ENCODE measurements at places on chromosomes 2 and 18.

GRCh38 chr2:7766088-7766722 is 849.0 kb downstream of the RNF144A start:
- no peak for DNase-seq

GRCh38 chr2:192398236-192398635 is 203.5 kb upstream of the TMEFF2 start:
- DNase-seq: no peak

DNA sequence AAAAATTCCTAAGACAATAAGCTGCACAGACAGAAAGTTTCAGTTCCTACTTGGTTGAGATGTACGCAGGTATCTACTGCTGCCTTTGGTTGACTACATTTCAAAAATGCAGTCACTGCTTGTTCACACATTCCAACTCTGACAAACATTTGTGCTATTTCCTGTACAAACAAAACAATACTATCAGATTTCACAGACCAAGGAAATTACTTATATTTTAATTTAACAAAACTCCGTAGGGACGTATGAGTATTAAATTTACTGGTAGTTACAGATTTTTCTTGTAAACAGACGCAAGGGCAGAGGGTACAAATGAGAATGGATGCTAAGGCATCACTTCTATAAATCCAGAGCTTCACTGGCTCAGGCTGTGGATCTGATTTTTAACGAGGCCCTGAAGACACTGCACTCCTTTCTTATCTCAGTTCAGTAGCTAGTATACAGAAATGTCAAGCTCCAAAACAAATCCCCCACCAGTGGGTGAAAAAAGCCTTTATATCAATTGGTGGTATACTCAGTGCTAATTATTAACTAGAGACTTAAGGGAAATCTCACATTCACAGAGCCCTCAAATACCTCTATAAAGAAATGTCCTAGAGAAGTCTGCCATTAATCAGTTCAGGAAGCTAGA is 31.7 kb upstream of the TTC32 start:
- no peak for DNase-seq

GRCh38 chr2:214542295-214542694 is 131.4 kb downstream of the VWC2L start:
- DNase-seq: no peak

DNA sequence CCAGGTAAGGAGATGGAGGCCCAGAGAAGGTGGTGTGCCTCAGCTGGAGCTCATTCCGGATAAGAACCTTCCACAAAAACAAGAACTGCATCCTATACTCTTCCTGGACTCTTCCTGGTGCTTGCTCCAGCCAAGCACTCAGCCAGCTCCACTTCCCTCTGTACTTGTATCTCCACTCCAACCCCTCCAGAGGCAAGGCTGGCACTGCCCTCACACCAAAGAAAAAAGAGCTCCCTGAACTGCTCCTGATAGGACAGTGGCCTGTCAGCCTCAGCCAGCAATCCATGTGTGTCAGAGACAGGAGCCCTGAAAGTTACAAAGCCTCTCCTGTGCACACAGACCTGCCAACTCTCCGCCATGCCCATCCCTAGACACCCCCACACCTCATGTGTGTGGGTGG is 248.1 kb downstream of the CELF4 start:
- DNase-seq: no peak

DNA sequence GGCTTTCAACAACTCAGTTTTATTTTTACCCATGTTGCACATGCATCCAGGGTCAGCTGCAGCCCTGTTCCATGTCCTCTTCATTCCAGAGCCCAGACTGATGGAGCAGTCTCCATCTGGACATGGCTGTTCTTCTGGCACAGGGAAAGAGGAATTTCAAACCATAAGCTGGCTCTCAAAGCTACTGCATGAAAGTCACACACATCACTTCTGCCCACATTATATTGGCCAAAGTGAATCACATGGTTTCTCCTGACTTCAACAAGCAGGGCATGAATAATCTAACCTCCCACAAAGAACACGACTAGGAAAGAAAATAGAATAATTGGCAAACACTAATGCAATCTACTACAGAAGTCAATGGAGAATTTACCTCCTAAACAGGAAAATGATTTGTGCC is 94.2 kb downstream of the FTCDNL1 start:
- no peak for DNase-seq

DNA sequence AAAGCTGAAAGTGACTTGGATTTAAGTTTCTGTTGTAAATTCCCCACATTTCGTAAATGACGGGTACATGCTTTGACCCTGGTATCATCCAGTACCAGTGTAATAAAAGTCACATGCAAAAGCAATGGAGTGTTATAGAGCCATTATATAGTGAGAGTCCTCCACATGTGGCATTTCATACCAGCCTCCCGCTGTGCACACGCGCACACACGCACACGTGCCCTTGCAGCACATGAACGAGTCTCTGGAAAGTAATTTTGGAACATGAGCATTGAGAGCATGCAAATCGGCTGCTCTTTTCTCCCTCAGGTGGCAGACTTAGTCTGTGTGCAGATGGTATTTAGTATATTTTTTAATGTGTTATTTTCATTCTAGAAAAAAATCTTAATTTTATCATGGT is 198.1 kb downstream of the ZNF407 start:
- DNase-seq: no peak

GRCh38 chr18:50689578-50689977 is 129.7 kb downstream of the MAPK4 start:
- DNase-seq: no peak

DNA sequence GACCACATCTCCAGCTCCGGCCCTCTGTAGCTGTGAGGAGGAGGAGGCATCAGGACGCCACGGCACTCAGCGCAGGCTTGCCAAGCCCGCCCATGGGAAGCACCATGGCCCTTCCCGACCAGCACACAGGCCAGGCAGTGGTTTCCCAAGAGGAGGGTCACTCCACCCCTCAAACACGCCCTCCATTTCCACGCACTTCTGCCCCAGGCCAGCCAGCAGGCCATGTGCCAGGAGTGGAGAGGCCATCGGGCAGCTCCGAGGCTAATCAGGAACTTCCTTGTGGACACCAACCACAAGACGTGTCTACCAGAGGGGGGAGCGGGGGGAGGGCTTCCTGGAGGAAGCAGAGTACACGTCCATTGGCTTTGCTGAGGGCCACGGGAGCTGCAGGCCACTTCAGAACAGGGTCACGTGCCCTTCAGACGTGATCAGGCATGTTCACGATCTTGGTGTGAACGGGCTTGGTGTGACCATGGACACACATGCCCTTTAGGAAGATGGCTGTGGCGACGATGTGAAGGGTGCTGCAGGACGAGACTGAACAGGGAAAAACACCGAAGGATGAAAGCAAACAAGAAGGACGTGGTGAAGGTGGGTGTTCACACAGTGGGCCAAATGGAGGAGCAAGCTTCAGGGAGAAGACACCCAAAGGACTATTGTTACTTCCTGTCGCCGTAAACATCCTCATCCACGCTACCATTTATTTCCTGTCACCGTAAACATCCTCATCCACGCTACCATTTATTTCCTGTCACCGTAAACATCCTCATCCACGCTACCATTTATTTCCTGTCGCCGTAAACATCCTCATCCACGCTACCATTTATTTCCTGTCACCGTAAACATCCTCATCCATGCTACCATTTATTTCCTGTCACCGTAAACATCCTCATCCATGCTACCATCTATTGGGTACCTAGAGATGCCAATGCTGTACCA is 6.5 kb upstream of the MTERF4 start:
- DNase-seq: peak; percentile 58

GRCh38 chr2:78202986-78203670 is 681.0 kb upstream of the LRRTM4 start:
- DNase-seq: no peak

- DNase-seq: no peak
These were observed 10.9 kb downstream of the SLC39A10 start for GRCh38 chr2:195667974-195668373.

GRCh38 chr2:406231-406630 is 118.3 kb upstream of the ALKAL2 start:
- no peak for DNase-seq

DNA sequence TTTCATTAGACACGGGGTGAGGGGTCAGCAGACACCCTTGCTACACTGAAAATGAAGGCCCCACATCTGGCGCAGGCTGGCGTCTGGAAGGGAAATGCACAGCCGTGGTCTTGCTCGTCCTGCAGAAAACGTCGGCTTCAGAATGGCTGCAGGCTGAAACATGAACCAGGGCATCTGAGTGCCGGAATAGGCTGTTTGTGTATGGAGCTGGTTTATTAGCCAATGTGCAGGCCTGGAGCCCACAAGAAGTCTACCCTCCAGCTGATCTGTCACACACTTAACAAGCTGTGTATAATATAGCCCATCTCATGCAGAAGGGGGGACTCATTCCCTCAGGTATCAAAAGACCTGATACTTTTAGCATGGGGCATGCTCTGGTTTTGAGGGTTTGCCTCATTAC is 153.4 kb upstream of the SOX11 start:
- no peak for DNase-seq

GRCh38 chr2:49569176-49569575 is 414.9 kb upstream of the FSHR start:
- no peak for DNase-seq

DNA sequence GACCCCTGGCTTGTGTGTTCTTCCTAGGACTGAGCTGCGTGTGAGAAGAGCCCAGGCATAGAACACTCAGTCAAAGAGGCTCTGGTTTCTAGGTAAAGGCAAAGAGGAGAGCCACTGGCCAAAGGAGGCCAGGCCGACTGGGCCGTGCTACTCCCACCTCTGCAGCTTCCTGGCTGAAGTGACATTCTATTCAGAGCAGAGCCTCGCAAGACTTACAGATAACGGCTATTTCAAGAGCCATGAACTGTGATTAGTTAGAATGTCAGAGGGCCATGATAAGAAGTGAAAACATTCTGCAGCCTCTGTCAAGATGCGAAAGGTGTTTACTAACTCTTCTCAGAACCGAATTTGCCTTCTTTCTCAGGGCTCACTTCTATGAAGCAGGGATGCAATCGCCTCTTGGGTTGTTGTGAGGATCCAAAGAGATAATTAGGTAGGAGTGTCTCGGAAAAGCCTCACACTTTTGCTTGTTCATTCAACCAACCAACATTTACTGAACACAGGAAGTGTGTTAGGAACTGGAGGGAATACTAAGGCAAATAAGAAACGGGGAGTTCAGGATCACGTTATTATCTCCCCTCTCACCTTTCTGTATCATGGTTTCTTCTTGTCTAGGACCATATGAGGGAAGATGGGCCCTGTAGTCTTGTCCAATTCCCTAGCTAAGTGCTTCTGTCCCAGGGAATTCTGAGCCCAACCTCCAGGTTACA is 3.4 kb upstream of the DNAJC5G start:
- no peak for DNase-seq

DNA sequence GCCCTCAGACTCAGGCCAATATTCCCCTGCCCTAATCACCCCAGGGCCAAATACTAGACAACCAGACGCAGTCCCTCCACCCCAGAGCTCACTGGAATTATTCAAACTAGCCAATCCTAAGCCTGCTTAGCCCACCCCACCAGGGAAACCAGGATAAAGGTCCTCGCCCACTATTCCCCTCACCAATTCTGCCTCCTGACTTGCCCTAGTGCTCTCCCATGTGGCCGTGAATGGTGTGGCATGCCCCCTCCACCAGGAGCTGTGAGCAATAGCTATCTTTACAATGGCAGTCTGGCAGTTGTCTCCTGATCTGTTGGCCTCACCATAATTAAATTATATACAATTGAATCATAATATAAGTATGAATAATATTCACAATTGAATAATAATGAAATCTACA is 42.3 kb downstream of the FAM124B start:
- no peak for DNase-seq

DNA sequence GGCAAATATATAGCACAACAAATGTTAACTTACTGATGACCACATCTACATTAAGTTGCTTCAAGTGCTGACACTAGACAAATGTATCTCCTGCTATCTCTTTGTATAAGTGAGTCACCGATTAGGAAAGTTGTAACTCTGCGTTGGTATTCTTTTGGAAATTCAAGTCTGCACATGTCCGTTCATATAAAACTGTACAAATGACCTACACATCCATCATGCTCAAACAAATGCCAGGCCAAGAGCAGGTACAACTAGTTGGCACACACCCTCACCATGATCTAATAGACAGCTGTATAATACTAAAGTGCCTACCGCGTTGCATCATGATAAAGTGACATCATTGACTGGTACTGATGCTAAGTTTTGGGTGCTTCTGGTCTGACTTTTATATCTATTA is 141.1 kb downstream of the RBMS1 start:
- DNase-seq: no peak

DNA sequence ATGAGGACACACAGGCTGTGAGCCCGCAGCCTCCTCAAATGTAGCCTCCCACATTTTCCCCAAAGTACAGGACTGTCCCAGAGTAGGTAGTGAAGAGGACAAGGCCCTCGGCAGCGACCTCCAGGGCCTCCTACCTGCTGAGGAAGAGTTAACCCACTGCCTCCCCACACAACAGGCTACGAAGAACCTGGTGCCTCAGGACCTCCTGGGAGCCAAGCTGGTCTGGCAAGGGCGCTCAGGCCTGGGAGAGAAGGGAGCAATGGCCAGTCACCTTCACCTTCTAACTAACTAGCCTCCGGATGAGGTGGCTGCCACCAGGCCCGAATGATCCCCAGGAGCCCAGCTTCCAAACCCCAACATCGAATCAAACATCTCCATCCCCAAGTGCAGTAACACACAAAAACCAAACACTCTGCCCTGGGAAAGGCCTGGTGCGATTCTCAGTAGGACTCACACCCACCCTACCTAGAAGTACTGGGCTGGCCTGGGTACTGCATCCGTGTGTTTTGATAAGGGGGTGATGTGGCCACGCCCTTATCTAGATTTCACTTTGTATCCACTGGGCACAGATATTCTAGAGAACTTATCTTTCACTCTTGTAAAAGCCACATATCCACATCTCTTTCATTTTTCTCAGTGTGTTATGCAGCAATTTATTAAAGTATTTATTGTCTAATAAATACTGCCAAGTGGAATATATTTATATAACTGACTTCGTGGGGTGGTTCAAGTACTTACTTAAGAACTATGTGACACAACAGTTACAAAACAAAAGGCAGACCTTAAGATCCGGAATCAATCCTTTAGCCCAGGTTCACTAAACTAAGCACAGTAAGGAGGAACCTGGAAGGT is 9.7 kb downstream of the ERFE start:
- DNase-seq: no peak

DNA sequence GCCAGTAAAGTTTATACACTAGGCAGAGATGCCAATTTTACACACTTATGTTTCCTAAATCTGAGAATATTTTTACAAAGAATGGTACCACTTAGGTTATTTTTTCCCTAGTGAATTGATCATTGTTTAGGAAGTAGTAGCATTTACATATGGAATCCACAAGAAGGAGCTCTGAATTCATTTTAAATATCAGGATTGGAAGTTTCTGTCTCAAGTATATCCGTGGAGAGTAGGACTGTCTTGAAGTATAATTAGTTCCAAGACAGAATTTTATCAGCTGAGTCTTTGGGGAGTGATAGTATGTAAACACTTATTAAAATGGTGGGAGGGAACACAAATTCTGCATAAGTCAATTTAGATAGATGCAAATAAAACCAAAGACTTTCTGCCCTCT is 82.3 kb upstream of the FAM98A start:
- no peak for DNase-seq

DNA sequence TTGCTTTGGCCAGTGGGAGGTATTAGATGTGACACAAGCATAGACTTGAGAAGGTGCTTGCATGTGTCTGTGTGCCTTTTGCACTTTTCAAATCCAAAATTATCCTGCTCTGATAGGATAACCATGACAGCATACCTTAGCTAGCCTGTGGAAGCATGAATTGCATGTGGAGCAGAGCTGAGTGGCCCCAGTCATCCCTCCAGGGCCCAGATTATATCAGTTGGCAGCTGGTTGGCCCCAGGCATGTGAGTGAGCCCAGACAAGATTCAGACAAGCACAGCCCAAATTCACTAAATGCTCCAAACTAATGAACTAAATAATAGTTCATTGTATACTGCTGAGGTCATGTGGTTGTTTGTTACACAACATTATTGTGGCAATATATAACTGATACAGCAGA is 18.8 kb downstream of the TACR1 start:
- no peak for DNase-seq

All from CD4-positive, alpha-beta T cell treated with Interferon alpha-2 for 1 hour (primary cell).